ENCODE measurements at places on chromosomes 1 and 21. TPM values are rescaled to one million over a fixed set of nuclear protein-coding genes. Genes with fewer than 3 reads are reported as not detected.
A peak's percentile ranks its signal among the peaks of the same experiment; 100 is the strongest.

DNA sequence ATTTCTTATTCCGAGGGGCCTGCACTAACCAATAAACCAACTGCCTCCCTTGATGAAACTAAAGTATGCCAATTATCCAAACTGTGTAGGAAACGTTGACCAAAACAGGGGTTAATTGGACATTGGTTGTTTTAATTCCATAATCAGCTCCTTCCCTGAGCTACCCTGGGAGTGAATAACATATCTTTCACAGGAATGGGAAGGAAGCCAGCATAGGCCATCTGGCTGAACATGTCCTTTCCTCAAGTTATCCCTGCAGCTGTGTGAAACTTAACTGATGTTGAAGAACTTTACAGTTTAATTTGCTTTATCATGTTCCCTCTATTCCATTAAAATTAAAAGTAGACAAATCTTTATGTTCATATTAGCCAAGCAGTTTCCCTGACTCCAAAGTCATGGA, 75.4 kb downstream of the NRIP1 start:
- no peaks in the 10 kb centered on the region for H3K36me3 ChIP-seq
- no peak for DNase-seq
- H3K27me3 ChIP-seq = no peaks in the 10 kb centered on the region
- H3K4me3 ChIP-seq = no peak overlapping the region
- no peak overlapping the region for H3K27ac ChIP-seq
- H3K4me1 ChIP-seq = peaks cover under 1% of the 10 kb centered on the region

DNA sequence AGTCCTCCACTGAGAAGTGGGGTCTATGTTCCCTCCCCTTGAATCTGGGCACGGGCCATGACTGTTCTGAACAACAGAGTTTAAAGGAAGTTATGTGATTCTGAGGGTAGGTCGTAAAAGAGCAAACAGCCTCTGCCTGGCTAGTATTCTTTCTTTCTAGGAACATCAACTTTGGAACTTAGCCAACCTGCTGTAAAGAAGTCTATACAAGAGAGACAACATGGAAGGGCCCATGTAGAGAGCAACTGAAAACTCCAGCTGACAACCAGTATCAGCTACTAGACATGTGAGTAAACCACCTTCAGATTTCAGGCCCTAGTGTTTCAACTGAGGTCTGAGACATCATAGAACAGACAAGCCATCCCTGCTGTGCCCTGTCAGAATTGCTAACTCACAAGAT, 7.5 kb downstream of the SELENOF start:
- no peak overlapping the region for H3K4me3 ChIP-seq
- peaks cover 14% of the 10 kb centered on the region for H3K4me1 ChIP-seq
- no peak overlapping the region for H3K27ac ChIP-seq

GRCh38 chr1:54302951-54303843, 103.0 kb downstream of the SSBP3 start:
- peaks cover 19% of the 10 kb centered on the region for H3K4me1 ChIP-seq
- no peaks in the 10 kb centered on the region for H3K36me3 ChIP-seq
- H3K27me3 ChIP-seq = no peaks in the 10 kb centered on the region
- DNase-seq = no peak
- H3K27ac ChIP-seq = no peak overlapping the region

DNA sequence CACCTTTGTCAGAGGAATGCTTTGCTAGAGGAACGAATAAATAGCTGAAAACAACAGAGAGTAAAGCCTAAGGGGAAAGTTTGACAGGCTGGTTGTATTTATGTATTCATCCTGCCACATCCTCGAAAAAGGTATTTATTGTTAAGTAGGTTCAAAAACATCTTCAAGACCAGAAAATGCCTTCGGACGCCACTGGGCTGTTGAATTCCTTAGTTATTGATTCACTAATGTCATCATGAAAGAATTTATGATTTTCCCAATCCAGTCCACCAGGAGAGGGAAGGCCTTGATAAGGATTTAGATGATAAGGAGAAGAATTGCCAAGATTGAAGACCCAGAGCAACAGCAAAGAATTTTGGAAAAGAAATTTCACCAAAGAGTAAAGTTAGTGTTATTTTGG, 35.2 kb upstream of the MAB21L3 start:
- no peak for DNase-seq
- peaks cover 4% of the 10 kb centered on the region for H3K36me3 ChIP-seq
- H3K27ac ChIP-seq = no peak overlapping the region

DNA sequence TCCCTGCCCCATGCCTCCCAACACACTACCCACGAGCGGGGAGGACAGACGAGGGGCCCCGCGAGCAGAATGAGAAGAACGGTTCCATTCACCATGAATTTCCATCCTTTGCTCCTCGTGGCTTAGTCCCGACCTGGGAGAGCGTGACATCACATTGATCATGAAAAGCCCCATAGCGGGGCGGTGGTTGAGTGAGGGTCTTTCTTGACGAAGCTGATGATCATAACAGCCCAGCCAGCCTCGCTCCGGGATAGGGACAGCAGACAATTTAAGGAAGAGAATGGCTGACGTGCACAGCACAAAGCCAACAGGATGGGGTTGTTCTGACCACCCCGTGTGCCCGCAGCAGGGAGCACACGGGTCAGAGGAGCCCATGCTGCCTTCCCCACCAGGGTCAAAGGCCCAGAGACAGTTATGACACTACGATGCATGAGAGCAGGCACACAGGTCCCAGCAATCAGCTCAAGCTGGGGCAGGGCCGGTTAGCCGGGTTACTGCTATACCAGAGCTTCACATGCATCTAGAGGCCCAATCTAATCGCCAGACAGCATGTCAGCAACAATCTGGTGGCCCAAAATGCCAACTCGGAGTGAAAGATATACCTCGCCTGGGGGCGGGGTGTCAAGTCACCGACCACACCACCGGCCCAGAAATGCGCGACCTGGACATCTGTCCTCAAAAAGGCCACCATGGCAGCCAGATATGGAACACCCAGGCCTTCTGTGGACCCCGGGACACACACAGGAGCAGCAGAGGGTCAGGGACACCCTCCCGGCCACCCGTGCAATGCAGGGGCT, 135.2 kb downstream of the LIPI start:
- no peaks in the 10 kb centered on the region for H3K27me3 ChIP-seq
- no peaks in the 10 kb centered on the region for H3K4me1 ChIP-seq
- H3K27ac ChIP-seq = no peak overlapping the region
- DNase-seq = no peak
- H3K4me3 ChIP-seq = no peak overlapping the region
- no peaks in the 10 kb centered on the region for H3K36me3 ChIP-seq

Gene FCN3
- total RNA-seq = 1,125 TPM

GRCh38 chr21:33441489-33442477, 38.0 kb downstream of the TMEM50B start:
- H3K27ac ChIP-seq = peak overlapping the region; percentile 82
- no peak overlapping the region for H3K4me3 ChIP-seq
- H3K36me3 ChIP-seq = peaks cover 32% of the 10 kb centered on the region

Gene LCE1D
- not detected for total RNA-seq

DNA sequence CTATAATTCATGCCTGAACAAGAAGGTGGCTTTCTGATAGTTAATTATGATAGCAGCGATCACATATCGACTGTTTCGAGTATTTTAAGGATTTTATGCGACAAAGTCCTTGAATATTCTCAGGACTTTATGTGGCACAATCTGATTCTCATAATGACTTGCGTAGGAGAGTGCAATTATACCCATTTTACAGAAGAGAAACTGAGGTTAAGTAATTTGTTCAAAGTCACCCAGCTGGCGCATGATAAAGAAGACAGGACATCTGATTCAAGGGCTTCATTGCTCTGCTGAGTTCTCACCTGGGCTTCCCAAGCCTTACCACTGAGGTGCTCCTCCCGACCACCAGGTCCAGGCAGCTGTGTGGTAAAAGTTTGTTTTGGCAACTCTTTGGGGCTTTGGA, 1.8 kb downstream of the CRCT1 start:
- H3K4me1 ChIP-seq = peaks cover 9% of the 10 kb centered on the region
- H3K27me3 ChIP-seq = peaks cover 52% of the 10 kb centered on the region
- no peak for DNase-seq

DNA sequence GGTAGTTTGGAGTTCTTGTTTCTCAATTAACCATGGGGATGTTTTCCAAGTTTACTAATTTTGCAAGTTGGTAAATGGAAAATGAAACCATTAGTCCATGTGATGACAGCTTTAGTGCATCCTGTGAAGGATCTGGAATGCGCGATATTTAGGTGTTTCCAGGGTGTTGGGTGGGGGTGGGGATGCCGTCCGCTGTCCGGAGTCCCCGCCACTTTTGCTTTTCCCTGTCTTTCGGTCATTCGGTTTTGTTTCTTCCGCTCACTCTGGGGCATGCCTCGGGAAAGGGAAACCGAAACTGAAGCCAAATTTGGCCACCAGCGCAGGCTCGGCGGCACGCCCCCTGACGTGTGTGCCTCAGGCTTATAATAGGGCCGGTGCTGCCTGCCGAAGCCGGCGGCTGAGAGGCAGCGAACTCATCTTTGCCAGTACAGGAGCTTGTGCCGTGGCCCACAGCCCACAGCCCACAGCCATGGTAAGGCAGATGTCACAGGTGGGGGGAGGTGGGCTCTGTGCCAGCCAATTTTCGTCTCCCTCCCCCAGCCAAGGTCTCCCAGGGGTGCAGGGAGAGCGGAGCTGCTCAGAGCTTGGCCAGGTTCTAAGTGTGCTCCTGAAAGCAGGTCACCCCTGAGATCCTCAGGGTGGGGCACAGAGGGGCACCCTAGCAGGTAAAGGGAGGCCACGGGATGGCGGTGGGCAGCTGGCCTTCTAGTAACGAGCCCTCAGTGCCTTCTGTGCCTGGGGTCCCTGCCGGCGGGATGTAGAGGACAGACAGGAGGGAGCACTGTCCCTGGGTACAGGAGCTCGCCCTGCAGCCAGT, at the start of gene ISG15:
ISG15 (plus strand) TSS at position 393 of the 817 bp plus-strand sequence; CDS start at position 470, 77 bp downstream.
- peak; percentile 96 for DNase-seq
- H3K27ac ChIP-seq = peak within 1 kb of the TSS; percentile 91
- H3K36me3 ChIP-seq = no peaks in the 10 kb centered on the region
- peak within 1 kb of the TSS; percentile 64 for H3K4me3 ChIP-seq
- peaks cover 23% of the 10 kb centered on the region for H3K4me1 ChIP-seq
- H3K27me3 ChIP-seq = no peaks in the 10 kb centered on the region

- H3K27me3 ChIP-seq = no peaks in the 10 kb centered on the region
- no peak for DNase-seq
- peaks cover 7% of the 10 kb centered on the region for H3K36me3 ChIP-seq
- no peaks in the 10 kb centered on the region for H3K4me1 ChIP-seq
- no peak overlapping the region for H3K4me3 ChIP-seq
These were observed 12.6 kb downstream of the PIGP start for GRCh38 chr21:37060296-37060695.

Gene ZNF669
- total RNA-seq = 9.0 TPM

Gene SPATA21
- total RNA-seq = not detected

Gene FOXO6
- total RNA-seq = 0.92 TPM

GRCh38 chr1:151282883-151283725, 1.0 kb downstream of the ZNF687 start:
- H3K4me3 ChIP-seq = peak overlapping the region; percentile 89
- H3K4me1 ChIP-seq = peaks cover 19% of the 10 kb centered on the region
- H3K36me3 ChIP-seq = peaks cover 31% of the 10 kb centered on the region
- no peaks in the 10 kb centered on the region for H3K27me3 ChIP-seq
- peak overlapping the region; percentile 97 for H3K27ac ChIP-seq
- peak; percentile 70 for DNase-seq

- peaks cover 20% of the 10 kb centered on the region for H3K4me1 ChIP-seq
- DNase-seq = no peak
- no peaks in the 10 kb centered on the region for H3K36me3 ChIP-seq
- peak overlapping the region; percentile 56 for H3K27ac ChIP-seq
- no peak overlapping the region for H3K4me3 ChIP-seq
These were observed 21.8 kb upstream of the ERRFI1 start for GRCh38 chr1:8047686-8048445.

- DNase-seq = peak; percentile 20
- no peaks in the 10 kb centered on the region for H3K4me1 ChIP-seq
- no peak overlapping the region for H3K27ac ChIP-seq
- no peak overlapping the region for H3K4me3 ChIP-seq
- H3K27me3 ChIP-seq = peaks cover 22% of the 10 kb centered on the region
These were observed 87.3 kb upstream of the IFFO2 start for GRCh38 chr1:19043579-19044443.
